ENCODE measurements at places on chromosomes 13 and 19.

DNA sequence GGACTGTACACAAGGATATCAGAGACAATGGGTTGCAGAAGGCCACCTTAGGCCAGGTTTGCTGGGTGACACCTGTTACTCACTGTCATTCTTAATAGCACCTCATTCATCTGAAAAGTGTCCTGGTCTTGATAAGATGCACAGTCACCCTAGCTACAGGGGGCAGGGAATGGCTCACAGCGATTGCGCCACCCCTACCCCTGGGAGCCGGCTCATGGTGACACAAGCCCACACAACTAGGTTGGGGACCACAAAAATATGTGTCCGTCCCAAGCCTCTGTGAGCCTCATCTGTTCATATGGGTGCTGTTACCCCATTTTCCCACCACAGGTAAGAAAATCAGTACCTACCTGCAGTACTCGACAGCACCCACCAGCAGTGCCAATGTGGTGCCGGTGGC, 23.4 kb downstream of the MED26 start:
- DNase-seq = no peak

GRCh38 chr19:45790942-45791341, 1.7 kb downstream of the DMWD start:
- DNase-seq = no peak

GRCh38 chr19:49295208-49295880, 29.6 kb downstream of the SLC6A16 start:
- DNase-seq = no peak

GRCh38 chr13:75437582-75438318, 44.2 kb downstream of the TBC1D4 start:
- DNase-seq = no peak

- no peak for DNase-seq
These were observed 3.6 kb downstream of the C2CD4C start for GRCh38 chr19:405121-405965.

DNA sequence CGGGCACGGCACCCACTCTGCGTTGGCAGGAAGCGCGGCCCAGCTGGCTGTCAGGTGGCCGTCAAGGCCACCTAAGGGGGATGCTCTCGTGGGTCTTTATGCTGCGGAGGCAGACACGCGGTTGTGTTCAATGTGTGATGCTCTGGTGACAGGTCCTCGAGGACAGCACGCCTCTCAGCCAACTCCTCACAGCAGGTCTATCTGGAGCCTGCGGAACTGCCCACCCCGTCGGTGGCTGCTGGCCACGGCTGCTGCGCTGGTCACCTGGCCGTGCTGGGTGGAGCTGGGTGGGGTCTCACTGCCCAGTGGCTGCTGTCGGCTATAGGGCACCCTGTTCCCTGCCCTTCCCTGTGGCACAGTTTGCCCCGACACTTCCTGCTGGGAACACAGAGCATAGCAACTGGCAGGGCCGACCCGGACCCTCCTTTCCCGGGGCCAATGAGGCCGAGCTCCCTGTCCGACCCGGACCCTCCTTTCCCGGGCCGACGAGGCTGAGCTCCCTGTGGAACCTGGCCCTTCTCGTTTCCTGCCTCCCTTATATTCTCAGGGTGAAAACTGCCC, 14.3 kb upstream of the F7 start:
- no peak for DNase-seq

DNA sequence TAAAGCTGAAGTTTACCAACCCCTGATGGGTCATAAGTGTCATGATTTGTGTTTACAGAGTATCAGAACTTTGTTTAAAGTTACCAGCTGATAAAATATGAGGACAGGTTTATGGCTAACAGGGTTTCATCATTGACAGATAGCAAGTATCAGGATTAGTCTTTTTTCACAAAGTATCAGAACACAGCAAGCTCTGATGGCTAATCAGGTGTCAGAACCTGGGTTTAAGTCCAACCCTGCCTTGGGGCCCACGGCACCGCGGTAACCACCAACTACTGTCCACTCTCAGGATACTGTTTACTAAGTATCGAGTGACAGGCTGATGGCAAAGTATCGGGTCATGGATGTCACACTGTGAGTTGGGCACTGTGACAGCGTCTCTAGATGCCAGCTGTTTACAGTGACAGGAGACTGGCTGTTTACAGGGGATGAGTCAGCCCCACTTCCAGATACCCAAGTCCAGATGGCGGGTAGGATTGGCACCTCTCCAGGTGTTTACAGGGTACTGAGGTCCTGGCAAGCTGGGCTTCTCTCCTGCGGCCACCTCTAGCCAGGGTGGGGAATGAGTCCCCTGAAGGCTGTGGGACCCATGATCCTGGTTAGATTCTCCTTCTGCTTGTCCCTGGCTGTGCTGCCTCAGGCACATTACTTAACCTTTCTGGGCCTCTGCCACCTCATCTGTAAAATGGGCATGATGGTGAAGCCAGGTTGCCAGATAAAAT, 21.8 kb downstream of the ARRDC2 start:
- peak; percentile 10 for DNase-seq

- DNase-seq = no peak
These were observed 9.4 kb upstream of the KBTBD7 start for GRCh38 chr13:41203810-41204209.

GRCh38 chr13:91805605-91806004, 407.2 kb downstream of the GPC5 start:
- DNase-seq = no peak

- DNase-seq = no peak
These were observed 546 bp downstream of the TBC1D4 start for GRCh38 chr13:75481176-75482069.

Data from C1 segment of cervical spinal cord (tissue), 14 donors.